ENCODE measurements at places on chromosomes 2 and 18.

DNA sequence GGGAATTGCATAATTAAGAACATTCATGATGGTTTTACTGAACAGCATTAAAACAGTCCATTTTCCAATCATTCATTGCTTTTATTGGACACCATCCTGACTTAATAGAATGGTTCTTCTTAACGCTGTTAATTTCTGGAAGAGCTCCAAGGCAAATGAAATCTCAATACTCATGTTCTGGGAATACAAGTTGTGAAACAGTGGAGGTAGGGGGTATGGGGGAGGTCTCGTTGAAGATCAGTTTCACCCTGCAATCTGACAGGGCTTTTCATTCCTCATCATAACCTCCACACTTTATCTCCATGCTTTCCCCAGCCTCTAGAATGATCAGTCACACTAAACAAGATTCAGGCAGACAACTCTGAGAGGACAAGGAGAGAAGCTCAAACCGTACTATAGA, 113.6 kb downstream of the ETAA1 start:
- DNase-seq = no peak

DNA sequence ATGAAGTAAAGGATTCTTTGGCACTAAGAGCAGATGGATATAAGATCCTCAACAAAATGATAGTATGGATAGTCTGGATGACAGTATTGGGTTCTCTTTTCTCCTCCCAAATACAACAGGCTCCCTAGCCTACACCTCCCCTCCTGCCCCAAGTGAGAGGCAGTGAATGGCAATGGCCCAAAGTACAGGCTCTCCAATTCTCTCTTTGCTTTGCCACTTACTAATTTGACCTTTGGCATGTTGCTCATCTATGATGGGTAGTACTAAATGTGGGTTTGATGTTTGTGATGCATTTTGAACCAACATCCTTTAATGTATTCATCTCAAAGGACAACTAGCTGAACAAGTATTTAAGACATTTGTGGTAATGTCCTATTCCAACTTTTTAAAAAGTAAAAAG, 65.9 kb downstream of the EIF5B start:
- DNase-seq = no peak

- DNase-seq = no peak
Measured at GRCh38 chr2:204643326-204643725, 98.1 kb downstream of the PARD3B start.

- no peak for DNase-seq
Measured at GRCh38 chr2:152418688-152419087, 83.7 kb downstream of the FMNL2 start.

DNA sequence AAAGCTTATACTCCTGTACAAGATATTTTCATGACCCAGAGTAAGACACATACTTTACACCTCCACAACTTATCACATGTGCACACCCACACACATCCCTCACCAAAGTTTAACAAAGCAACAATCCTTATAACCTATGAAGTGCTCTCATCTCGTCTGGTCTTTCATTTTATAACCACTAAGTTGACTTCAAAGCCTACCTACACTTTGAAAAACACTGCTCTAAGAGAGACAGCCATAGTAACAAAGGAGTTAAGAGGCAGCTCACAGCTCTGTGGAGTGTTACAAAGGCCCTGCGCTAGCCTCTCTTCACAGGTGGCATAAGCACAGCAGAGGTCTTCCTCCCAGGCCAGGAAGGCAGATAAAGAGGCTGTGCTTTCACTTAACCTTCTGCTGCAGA, 69.7 kb upstream of the TMEM200C start:
- DNase-seq = no peak

DNA sequence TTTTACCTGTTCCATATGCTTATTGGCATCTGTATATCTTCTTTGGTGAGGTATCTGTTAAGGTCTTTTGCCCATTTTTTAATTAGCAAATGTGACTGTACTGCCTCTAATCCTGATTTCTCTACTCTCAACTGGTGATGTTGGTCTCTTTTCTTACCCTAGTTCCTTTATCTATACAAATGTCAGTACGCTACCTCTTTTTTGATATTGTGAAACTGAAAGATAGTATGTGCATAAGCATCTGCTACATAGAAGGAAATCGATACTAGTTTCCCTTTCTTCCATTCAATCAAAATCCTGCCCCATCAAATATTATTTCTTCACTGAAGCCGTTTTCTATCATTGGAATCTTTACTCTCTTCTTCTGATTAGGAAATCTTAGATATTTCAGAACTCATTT, 194.9 kb upstream of the SPOPL start:
- no peak for DNase-seq

GRCh38 chr18:79789901-79790890, 7.5 kb upstream of the KCNG2 start:
- DNase-seq = no peak

- DNase-seq = no peak
Measured at GRCh38 chr2:135954020-135954601, 31.3 kb downstream of the DARS1 start.

Data from mucosa of gallbladder (tissue), 1 donor.